ENCODE measurements at places on chromosomes 2 and 18.

DNA sequence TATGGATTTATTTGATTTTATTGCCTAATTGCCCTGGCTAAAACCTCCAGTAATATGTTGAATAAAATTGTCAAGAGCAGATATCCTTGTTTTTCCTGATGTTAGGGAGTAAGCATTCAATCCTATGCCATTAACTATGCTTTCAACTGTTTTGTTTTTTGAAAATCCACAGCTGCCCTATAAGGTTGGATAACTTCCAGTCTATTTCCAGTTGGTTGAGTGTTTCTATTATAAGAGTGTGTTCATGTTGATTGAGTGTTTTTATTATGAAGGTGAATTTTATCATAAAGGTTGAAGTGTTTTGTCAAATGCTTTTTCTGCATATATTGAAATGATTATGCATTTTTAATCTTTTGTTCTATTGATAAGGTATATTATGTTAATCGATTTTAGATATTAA is 149.9 kb upstream of the SCN7A start:
- no peak for DNase-seq

DNA sequence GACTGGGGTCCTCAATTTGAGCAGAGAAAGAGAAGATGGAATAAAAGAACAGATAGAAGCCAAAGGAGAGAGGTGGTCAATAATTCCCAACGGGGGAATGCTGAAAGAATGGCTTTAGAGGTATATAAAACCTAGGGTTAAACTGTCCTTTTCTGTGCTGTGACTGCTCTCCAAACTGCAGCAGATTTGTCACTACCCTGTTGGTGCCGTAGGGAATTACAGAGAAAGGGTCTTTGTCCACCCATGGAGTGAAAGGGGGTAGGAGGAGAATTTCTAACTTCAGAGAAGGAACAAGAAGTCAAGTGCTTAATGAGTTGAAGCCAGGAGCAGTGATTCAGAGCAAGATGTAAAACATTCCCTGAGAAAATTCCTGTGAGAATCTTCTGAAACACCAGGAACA is 486.5 kb downstream of the NUP35 start:
- no peak for DNase-seq

GRCh38 chr2:123771928-123772632 is 253.0 kb upstream of the CNTNAP5 start:
- no peak for DNase-seq

- DNase-seq: no peak
These were observed 640.4 kb upstream of the CHAC2 start for GRCh38 chr2:53127061-53127650.

- peak; percentile 6 for DNase-seq
These were observed 763.3 kb downstream of the TRIB2 start for GRCh38 chr2:13480057-13480456.

- DNase-seq: no peak
These were observed 632 bp downstream of the AFTPH start for GRCh38 chr2:64524604-64525316.

- DNase-seq: no peak
These were observed 14.0 kb upstream of the CAVIN2 start for GRCh38 chr2:191860760-191861466.

GRCh38 chr2:210818473-210818872 is 262.1 kb downstream of the CPS1 start:
- no peak for DNase-seq

- DNase-seq: no peak
These were observed 106.4 kb downstream of the NDUFA10 start for GRCh38 chr2:239918749-239919148.

Data from Caki2 (cell line).